NCI-H2029 (cell line): ENCODE measurements at places on chromosomes 12 and 14.

- no peak for DNase-seq
These were observed 78.6 kb downstream of the CEP128 start for GRCh38 chr14:80862983-80863382.

DNA sequence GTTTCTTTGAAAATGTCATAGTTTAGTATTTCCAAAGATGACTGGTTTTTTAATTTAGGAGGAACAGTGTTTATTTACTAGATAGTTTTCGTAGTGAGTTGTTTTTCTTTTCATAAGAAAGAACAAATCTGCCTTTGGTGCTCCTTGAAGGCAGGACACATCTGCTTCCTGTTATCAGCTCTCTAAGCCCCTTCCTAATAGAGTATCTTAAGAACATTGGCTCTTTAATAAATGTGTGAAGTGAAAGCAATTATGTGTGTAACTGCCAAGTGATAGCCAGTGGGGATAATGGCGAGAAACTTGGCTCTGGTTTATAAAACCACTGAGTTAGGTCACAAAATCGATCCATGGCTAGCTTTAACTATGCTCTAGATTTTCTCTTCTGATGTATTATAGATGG lies 23.5 kb upstream of the PPFIBP1 start:
- DNase-seq, result no peak

DNA sequence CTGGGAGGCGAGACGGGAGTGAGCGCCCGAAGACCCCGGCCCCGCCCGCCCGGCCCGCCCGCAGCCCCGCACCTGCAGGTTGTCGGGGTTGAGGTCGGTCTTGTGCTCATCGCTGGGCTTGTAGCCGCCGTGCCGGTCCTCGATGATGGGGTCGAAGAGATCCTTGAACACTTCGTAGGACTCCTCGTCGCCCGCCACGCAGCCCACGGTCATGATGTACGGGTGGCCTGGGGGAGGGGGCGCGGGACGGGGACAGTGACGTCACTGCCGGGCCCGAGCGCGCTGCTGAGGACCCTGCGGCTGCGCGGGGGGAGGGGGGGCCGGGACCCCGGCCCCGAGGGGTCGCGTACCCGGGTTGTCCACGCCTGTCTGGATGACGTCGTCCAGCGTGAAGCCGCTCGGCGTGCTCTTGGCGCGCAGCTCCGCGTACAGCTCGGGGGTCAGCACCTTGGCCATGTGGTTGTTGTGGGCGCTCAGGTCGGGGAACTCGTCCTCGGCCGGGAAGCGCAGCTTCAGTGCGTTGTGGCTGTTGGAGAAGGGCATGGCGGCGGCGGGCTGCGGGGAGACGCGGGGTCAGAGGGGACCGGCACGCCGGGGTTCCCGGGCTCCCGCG lies 573 bp downstream of the CKB start:
- DNase-seq, result no peak

DNA sequence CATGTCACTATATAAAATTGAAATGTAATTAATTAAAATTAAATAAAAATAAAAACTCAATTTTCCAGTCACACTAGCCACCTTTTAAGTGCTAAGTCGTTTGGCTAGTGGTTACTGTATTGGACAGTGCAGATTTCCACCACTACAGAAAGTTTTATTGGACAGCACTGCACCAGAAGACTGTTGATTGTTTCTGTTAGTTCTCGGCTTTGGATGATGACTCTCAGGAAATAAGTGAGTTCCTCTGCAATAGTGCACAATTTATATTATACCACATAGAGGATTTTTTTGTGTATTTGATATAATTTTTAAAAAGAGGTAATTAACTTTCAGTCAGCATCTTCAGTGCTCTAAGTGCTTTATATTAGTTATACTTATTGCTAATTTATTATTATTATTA lies 52.7 kb downstream of the FAR2 start:
- DNase-seq, result no peak

DNA sequence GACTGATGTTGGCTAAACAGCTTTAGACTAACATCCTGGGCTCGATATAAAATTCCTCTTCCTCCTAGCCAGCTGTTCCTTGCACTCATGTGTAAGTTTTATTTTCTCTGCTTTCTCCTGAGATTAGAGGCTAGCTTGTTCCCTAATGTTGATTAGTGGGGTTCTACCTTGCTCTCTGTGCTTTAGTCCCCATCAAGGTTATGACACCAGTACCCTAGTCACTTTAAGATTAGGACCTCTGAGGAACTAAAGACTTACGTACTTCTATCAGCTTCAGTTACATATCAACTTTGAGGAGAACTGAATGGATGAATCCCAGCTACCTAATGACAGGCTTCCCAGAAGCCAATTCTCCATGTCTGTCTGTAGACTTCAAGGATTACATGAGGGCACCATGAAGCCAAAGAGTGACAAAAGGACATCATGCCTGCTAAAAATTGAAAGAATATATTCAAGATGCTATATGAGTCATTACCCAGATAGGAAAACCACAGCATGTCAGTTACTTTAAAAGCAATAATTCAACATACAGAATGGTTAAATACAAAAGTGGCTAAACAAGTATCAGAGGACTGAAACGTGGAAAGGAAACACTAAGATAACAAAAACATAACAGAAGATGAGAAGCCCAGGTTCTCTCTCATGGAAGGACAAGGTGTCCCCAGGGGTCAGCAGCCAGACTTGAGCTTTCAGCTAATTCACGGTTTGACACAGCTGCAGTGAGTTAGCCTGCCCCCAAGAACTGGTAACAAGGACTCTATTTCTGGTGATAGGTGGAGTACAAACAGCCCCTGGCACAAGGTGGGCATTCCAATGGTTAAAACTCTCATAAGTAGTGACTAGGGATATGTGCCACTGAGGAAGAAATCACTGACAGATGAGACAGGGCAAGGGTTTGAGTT lies 20.4 kb downstream of the ADAM20 start:
- no peak for DNase-seq

DNA sequence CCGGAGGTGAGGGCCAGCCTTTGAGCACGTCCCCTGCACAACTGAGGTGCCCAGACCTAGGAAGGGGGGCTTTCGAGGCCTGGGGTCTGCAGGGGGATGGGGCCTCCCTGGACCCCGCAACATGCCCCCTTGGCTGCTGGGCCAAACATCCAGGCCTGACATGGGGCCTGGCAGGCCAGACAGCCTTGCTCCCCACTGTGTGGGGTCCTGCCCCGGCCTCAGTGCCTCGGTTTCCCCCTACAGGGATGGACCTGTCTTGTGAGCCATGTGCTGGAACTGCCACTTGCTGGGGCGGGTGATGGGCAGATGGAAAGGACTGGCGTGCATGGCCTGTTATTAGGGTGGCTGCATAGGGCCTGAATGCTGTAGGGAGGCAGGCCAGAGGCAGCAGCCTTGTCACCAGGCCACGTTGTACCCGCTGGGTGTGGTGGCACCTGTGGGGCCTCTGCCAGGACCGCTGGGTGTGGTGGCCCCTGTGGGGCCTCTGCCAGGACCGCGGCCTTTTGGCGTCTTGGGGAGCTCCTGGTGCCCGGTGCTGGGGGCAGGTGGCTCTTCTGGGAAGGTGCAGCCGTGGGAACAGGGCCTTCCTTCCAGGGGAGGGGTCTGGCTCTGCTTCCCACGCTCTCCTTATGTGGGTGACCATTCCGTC lies 20.4 kb downstream of the ASPG start:
- no peak for DNase-seq

DNA sequence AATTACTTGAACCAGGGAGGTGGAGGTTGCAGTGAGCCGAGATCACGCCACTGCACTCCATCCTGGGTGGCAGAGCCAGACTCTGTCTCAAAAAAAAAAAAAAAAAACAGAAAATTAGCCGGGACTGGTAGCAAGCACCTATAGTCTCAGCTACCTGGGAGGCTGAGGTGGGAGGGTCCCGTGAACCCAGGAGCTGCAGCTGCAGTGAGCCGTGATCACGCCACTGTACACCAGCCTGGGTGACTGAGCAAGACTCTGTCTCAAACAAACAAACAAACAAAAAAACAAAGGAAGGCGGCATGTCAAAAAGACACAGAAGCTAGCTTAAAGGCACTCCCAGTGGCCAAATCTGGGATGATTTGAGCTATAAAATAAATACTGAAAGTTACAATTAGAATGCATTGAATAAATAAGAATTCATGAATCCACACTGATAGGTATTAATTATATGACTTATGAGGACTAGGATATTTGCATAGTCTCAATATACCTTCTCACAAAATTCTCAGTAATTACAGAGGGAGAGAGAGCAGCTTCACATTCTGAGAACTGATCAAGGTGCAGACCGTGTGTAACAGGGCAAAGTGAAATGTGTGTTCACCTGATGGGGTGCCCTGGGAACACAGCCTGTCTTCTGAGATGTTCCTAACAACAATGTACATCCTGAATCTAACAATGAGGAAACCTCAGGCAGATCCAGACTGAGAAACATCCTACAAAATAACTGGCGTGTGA lies 42.7 kb upstream of the GPR132 start:
- no peak for DNase-seq

GRCh38 chr14:29749327-29749726 lies 178.3 kb downstream of the PRKD1 start:
- DNase-seq, result no peak

- DNase-seq, result no peak
These were observed 798 bp downstream of the CLEC2B start for GRCh38 chr12:9868311-9868801.

GRCh38 chr12:56101045-56101444 lies 3.3 kb upstream of the PA2G4 start:
- no peak for DNase-seq

- no peak for DNase-seq
These were observed 97.4 kb downstream of the RFLNA start for GRCh38 chr12:124392271-124392666.

DNA sequence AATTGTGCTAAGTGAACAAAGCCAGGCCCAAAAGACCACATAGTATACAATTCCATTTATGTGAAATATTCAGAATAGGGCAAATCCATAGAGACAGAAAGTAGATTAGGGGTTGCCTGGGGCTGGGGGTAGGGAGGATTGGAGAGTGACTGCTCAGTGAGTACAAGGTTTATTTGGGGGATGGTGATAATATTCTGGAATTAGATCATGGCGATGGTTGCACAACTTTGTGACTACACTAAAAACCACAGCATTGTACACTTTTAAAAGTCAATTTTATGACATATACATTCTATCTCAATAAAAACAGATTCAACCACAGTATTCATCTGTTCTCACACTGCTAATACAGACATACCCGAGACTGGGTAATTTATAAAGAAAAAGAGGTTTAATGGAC lies 68.7 kb upstream of the MAP1LC3B2 start:
- DNase-seq, result no peak

DNA sequence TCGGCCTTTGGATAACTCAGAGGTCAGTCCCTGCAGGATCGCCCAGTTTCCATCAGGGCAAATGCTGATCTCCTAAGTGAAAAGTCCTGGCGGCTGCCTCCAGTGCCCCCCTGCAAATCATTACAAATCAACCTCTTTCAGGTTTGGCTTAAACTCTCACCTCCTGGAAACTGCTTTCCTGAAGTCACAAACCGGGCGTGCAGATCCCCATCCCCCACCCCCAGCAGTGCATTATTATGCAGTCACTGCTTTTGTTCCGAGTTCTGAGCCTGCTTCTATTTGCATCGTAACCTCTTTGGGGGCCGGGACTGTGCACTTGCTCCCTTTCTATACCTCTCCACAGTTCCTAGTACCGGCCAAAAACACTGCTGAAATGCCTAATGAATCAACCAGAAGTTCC lies at the start of gene USP44:
Gene USP44 (minus strand): TSS at position 172 of the 400 bp plus-strand sequence. CDS start 17,220 bp downstream, outside the sequence.
- no peak for DNase-seq

- DNase-seq, result no peak
These were observed at the start of gene KRT72 for GRCh38 chr12:52600941-52601481. Gene KRT72, minus strand, starts transcription at chr12:52601463. Its CDS starts 11 bp downstream, at chr12:52601452.

DNA sequence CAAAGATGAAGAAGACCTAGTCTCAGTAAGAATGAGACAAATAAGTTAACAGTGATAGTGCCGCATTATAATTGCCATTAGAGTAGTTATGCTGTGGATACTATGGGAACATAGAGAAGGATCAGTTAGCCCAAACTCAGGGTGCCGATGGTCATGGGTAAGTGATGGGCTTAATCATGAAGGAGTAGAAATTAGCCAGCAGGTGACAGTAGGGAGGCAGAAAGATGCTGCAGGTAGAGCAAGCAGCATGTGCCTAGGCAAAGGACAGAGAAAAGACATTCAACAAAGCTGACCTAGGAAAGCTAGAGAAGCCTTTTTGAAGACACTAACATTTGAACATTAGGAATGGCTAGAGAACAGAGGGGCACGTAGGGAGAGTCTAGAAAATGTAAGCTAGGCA lies 30.6 kb upstream of the PTPRQ start:
- DNase-seq, result no peak

GRCh38 chr12:96438330-96438729 lies 38.1 kb upstream of the CDK17 start:
- no peak for DNase-seq

DNA sequence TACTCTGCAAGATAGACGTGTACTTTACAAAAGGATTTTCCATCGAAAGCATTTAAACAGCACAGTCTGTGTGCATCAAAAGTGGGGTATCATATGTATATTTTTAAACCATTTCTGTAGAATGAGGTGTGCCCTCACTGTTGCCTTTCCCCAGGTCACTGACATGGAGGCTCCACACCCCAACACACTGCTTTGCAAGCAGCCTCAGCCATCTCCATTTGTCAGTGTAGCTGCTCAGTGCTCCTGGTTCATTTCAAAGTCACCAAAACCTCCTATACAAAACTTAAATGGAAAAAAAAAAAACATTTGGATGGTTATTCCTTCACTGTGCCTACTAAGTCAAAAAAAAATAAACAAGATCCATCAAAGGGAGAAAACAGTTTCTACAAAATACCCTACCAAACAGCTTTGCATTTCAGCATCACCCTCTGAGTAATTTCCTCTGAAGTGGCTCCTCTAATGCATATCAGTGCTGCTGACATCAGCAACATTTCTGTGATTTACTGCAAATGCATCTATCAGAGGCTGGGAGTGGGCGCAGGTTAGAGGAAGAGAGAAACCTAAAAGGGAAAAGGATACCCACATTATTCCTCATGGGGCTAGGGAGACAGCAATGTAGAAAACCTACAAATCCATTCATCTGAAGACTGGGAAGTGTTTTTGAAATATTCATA lies 46.0 kb downstream of the KCNK10 start:
- DNase-seq, result no peak

DNA sequence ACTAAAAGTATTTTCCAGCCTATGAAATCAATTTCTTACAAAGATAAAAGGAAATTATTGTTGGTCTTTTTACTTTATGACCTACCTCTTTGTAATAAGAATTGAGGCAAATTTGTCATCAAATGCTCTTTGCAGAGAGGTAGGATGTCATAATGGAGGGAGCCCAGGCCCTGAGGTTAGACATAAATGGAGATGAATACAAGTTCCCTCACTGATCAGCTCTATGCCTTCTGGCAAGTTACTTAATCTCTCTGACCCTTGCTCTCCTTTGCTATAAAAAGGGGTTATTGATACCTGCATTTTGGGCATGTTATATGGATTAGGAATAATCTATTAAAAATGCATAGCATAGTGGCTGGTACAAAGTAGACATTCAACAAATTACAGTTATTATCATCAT lies 146.9 kb upstream of the KRR1 start:
- no peak for DNase-seq

- no peak for DNase-seq
These were observed 10.3 kb upstream of the KCNA1 start for GRCh38 chr12:4899364-4899763.

DNA sequence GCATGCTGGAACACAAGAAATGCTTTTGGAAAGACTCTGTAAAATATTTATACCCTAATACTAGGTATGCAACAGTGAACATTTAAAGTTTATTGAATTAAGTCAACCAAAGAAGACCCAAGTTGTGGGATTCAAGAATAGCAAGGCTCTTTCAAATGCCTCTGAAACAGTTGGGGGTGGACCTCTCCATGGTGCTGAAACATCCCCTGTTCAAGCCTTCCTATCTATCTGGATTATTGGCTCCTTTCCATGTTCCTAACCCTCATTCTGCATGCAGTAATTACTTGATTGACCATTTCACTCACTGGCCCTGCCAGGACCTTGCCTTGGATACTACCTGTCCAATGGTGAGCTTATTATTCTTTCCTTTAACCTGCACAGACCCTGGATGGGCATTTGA lies 349.7 kb downstream of the NRXN3 start:
- DNase-seq, result no peak
